ENCODE measurements at places on chromosomes 13 and 19.

GRCh38 chr13:35723053-35723461 lies 246.6 kb upstream of the MAB21L1 start:
- DNase-seq: no peak

DNA sequence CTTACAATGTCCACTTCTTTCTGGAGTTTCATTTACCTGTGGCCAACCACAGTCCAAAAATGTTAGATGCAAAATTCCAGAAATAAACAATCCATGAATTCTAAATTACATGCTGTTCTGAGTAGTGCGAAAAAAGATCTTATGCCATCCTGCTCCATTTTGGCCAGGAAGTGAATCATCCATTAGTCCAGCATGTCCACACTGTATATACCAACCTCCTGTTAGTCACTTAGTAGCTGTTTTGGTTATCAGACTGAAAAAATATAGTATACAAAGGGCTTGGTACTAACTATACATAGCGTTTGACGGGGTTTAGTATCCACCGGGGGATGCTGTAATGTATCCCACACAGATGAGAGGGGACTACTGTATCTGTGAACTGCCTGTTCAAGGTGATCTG lies 618.0 kb upstream of the ARGLU1 start:
- no peak for DNase-seq

DNA sequence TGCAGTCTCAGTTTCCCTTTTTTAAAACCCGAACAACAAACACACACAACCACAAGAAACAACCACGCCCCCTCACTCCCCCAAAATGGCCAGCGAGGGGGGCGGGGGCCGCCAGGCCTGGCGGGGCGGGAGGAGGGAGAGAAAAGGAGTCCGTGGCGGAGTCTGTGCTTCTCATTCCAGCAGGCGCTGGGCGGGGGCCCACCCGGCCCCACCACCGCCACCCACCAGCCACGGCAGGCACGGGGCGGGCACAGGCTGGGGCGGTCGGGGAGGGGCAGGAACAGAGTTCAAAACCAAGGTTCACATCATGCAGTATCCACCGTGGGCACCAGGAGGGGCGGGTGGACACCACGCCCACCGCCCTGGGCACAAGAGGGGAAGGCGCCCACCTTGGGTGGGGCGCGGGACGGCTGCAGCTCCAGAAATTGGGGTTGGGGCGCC lies 12.9 kb downstream of the DPF1 start:
- DNase-seq: no peak

DNA sequence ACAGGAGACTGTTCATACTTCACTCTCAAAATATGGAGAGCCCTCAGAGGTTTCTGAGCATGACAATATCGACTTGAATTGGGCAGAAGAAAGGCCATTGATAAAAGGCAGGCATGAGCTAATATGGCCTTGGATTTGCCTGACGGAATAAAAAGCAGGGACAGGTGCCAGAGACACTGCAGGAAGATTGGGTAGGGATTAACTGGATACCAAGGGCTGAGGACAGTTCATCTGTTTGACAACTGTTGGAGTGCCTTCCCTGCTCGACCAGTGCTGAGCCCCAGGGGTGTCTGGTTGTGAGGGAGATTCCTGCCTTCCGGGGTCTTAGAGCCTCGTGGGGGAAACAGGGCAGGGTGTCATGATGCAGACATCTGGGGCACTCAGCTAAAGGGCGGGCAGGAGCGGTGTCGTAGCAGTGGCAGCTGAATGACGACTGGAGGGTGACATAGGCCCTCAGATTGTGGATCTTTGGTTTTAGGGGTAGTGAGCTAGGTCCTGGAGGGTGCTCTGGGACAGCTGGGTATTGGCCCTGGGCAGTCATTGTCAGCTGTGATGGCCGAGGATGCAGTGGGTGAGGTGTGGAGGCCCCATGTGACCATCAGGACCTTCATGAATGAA lies 12.3 kb downstream of the GATAD2A start:
- DNase-seq: no peak

- DNase-seq: no peak
Measured at GRCh38 chr13:84192125-84192524, 309.9 kb upstream of the SLITRK1 start.

DNA sequence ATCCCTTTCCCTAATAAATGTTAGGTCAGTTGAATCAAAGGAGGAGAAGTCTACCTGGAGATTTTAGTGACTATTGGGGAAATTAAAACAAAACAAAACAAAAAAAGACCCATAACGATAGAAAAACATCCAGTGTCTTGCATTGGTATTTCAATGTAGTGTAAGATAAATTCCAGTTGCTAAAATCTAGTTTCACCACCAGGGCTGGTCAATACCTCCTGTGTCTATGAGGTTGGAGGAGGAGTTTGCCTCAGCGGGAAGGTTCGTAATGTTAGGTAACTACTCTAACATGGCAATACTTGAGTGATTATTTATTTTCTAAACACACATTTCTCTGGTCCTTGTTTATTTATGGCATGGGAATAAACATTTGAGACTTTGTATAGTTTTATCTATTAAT lies 483.2 kb downstream of the FGF9 start:
- no peak for DNase-seq

DNA sequence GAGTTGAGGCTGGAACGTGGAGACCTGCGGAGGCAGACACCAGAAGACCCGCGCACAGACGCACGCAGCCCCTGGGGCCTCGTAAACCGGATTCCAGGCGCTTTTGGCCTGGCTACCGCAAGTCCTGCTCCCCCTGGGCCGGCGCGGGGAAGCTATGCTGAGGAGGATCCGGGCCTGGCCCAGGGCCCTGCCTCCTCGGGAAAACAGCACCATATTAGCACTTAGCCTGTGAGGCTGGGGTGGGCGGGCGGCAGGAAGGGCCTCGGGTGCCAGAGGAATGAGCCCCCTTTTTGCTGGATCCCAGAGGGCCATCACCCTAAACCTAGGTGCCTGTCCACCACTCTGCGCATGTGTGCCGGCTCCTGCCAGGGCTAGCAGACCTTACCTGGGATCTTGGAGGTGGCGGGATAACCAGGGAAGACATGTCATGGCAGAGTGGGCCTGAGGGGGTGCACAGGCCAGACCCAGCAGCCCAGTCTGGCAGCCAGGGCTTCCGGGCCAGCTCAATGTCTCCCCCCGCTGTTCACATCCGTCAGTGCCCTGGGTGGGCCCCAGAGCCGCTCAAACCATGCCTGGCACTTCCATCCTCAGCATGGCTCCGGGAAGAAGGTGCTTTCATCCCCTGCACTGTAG lies 7.3 kb downstream of the ELOF1 start:
- DNase-seq: no peak

DNA sequence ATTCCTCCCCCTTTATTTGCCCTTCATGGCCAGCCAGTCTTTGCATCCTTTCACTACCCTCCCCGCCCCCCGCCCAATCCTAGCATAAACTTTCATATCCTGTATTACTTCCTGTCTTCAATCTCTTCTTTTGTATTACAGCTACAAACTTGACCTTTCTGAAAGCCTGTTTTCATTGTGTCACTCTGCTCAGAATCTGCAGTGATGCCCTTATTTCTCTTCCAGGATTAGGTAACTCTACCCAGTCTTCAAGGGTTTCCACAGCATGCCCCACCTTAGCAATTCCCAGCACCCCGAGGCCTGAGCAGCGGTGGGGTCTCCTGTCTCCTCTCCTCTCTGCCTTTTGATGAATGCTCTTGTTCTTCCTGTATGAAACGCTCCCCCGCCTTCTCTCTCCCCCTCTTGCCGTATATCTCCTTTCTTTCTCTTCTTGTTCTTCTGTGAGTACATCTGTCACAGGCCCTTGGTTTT lies 145.6 kb downstream of the SHISA2 start:
- DNase-seq: no peak

GRCh38 chr13:96052656-96053002 lies 572 bp downstream of the UGGT2 start:
- DNase-seq: no peak

- no peak for DNase-seq
Measured at GRCh38 chr13:21986602-21987001, 315.7 kb downstream of the FGF9 start.

DNA sequence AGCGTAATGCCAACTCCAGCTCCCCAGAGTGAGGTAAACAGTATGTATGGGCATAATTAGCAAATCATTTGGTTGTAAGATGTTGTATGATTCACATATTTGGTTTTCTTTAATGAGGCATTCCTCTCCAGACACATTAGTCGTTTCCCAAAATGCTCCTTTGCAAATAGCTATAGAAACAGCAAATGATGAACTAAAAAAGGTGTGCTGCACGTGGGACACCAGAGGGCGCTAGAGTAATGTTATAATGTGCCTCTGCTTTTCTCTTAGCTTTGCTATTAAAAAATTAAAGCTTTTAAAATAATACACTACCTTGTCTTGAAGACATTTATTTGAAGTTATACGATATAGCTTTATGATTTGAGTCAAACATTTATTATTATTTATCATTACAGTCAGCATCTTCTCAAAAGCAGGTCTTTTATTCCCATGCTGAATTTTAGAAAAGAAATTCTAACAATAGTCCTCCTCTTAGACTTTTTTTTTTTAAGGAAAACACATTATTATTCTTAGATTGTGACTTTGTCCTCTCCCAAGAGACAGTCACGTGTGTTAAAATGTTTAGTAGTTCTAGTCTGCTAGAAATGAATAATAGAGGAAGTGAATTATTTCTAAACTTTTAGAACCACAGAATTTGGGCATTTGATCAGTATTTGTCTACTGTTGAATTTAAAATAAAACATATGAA lies 121.6 kb upstream of the FRY start:
- peak; percentile 5 for DNase-seq

GRCh38 chr13:34250151-34250670 lies 432.3 kb downstream of the RFC3 start:
- no peak for DNase-seq

DNA sequence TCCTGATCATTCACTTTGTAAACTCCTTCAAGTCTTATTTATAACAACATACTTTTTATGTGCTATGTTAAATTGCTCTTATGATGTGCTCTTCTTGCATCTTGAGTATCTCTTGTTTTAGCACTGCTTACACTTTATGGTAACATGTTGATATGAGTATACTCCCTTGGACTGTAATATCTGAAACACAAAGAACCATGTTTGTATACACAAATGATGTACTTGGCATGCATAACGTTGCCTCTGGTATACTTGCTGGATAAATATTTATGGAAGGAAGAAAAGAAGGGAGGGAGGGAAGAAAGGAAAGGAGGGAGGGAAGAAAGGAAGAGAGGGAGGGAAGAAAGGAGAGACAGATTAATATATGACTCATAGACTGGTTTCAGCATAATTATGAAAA lies 333.2 kb downstream of the PCDH9 start:
- DNase-seq: no peak

GRCh38 chr13:44837250-44837649 lies 152.0 kb downstream of the NUFIP1 start:
- no peak for DNase-seq

DNA sequence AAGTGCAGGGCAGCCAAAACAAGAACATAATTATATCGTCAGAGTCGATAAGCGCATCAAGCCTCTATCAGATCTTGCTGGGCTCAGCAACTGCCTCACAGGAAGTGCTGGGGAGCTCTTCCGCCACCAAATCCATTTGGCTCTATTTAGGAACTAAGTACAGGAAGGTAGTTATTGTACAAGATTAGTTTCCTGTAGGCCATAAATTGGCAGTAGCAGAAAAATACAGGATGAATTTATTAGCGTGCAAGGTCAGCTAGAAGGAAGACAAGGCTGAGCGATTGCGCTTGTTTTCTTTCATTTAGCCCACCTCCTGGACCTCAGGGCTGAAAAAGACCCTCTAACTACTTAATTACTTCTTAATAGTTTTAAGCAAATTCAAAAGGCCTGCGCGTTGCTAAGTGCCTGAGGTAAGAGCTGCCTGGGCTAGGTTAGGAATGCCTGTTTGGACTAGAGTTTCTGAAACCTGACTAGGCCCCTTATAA lies 118.5 kb downstream of the IRS2 start:
- DNase-seq: no peak
